ENCODE measurements at places on chromosomes 3 and 15.

GRCh38 chr3:58266577-58266976 lies 29.0 kb downstream of the ABHD6 start:
- no peak for DNase-seq

DNA sequence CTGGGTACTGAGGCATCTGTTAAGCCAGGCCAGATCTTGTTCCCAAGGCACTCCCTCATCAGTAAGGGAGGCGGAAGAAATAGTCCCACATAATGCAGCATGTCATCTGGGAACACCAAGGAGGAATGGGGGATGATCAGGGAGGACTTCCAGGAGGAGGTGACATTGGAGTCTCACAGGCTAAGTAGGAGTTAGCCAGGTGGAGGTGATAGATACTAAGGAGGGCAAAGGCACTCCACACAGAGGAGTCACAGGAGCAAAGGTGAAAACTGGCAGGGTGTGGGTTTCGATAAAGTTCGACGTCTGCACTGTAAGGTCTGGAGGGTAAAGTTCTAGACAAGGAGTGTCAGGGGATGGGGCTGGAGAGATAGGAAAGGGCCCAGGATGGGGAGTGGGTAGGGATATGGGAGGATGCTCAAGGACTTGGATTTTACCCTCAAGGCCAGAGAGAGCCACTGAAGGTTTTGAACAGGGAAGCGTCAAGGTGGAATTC lies 6.3 kb downstream of the SLC28A1 start:
- no peak for DNase-seq

- DNase-seq: no peak
These were observed 8.5 kb upstream of the CCDC80 start for GRCh38 chr3:112649478-112649735.

GRCh38 chr3:72150634-72151412 lies 365.9 kb upstream of the PROK2 start:
- peak; percentile 31 for DNase-seq

DNA sequence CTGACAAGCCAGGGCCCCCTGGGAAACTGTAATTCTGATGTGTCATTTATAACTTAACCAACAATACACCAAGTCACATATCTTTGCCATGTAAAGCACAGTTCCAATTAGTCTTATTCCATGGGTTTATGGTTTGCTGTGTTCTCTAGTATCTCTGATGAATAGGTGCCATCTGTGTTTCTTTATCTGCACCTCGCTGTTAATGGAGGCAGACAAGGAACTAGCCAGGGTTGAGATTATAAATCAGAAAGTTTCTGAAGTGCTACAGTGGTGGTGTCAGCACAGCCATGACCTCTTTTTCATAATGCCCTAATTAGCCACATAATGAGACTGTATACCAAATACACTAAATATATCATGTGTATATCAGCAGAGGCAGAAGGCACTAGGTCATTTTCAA lies 866.4 kb downstream of the PLOD2 start:
- no peak for DNase-seq

DNA sequence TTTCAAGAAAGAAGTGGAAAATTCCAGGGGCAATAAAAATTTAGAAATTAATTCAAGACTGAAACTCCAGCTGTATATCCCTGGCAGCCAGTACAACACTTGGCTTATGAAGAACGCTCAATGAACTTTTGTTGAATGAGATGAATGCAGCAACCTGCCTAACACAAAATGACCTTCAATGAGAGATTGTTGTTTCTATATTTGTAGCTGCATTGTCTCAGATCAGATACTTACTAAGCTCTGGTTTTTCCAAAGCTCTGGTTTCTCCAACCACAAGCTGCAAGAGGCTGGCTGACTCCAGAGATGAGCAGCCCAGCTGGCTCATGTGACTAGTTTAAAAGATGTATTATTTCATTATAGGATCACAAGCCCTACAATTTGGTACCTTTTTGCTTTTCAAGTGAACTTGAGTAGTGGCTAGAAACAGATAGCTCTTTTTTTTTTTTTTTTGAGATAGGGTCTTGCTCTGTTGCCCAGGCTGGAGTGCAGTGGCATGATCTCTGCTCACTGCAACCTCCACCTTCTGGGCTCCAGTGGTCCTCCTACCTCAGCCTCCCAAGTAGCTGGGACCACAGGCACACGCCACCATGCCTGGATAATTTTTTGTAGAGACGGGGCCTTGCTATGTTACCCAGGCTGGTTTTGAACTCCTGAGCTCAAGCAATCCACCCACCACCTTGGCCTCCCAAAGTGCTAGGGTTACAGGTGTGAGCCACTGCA lies 57.4 kb downstream of the UMPS start:
- no peak for DNase-seq

DNA sequence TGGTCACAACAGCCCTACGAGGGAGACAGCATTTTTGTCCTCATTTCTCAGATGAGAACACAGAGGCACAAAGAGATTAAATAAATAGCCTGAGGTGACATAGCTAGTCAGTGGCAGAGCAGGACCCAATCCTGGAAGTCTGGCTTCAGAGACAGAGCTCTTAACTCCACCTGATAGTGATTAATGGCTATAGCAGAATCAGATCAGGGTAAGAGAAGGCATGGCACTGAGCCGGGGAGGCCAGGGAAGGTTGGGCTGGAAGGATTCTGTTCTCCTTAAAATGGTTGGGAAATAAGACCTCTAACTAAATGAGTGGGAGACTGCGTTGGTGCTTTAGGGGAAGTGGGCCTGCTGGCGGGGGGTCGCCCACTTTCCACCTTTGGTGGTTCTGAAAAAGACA lies 104.5 kb downstream of the VGLL4 start:
- no peak for DNase-seq

GRCh38 chr3:44525060-44525459 lies 29.9 kb upstream of the ZKSCAN7 start:
- DNase-seq: no peak

DNA sequence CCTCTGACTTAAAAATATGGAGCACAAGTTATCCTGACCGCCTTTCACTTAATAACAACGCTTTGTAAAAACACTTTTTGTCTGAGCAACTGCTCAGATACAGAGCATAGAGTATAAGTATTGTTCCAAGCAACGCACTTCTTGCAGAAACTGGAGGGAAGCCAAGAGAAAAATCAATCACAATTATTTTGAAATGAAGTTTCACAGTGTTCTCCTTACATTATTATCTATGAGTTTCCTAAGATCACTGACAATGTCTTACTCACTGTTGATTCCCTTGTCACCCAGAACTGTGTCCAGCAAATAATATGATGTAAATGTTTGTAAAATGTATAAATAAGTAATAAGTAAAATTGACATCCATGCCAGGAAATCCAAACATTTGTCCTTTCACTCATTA lies 184.6 kb upstream of the GPR149 start:
- DNase-seq: no peak

GRCh38 chr3:4845882-4846281 lies 133.4 kb upstream of the BHLHE40 start:
- no peak for DNase-seq

GRCh38 chr3:166783206-166783605 lies 596.9 kb downstream of the ZBBX start:
- no peak for DNase-seq

GRCh38 chr15:55237219-55238130 lies 40.7 kb upstream of the RSL24D1 start:
- no peak for DNase-seq

DNA sequence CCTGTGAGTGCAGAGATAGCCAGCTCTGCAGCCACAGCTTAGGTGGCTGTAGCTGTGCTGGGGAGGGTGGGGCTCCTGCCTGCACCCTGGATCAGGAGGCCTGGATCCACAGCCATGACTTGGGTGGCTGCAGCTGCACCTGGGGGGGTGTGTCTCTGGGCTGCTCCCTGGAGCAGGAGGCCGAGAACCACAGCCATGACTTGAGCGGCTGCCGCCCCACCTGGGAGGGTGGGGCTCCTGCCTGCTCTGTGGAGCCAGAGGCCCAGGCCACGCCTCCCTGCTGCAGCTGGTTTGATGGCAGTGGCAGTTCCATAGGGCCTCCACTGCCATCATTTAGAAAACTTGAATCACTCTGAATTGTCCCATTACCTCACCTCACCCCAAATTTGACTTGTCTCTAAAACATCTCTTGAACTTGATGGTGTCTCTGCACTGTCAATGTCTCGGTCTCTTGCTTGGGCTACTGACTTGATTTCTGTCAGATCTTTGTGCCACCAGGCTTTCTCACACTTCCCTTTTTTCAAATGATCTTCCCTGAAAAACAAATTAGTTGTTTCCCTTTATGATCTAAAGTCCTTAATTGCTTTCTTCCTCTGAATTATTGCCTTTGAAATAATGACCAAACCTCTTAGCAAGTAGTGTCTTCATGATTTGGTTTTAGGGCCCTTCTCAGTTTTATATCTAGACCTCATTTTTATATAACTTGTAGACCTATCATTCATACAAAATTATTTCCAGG lies 313.2 kb upstream of the MME start:
- no peak for DNase-seq

DNA sequence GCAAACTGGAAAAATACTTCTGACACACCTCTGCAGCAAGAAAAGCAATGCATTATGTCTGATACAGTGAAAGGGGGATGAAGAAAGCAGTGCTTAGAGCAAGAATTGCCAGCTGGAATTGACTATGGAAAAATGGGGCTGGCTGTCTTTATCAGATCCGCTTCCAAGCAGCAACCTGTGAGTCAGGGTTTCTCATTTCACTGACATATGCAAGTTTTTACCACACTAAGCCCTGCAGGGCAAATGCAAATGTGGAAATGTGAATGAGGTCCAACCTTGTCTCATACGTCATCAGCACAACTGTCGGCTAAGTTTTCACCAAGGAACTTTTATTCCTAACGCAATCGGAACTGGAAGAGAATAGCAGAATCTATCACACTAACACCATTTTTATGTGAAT lies 172.5 kb upstream of the GADL1 start:
- DNase-seq: no peak

DNA sequence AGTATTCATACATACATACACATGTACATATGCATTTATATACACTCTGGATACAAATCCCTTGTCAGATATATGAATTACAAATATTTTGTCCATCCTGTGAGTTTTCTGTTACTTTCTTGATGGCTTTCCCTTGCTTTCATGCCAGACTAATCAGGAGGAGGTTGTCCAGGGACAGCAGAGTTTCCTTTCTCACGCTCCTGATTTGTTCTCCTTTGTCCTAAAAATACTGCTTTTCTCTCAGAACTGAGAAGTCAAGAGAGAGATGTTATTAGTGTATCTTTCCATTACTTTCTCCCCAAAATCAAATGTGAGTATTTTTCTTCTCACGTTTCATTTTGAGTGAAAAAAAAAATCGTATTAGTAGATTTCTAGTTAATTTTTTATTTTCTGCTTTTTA lies 12.1 kb upstream of the TCAIM start:
- no peak for DNase-seq

DNA sequence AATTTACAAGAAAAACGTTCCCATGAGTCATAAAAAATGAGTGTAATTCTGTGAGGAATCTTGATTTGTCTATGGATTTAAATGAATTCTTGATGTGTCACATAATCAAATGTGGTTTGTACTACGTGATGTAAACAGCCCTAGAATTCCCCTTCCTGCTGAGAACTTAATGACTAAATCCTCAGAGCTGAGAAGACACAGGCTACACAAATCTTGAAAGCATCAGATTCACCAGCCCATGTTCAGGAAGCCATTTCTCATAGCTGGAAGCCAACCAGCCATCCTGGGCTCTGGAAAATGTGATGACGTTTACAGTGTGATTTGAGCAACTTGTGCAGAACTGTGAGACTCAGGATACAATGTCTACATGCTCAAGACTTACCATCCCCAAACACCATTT lies 193.7 kb upstream of the MME start:
- no peak for DNase-seq

- no peak for DNase-seq
These were observed 81.1 kb upstream of the NEO1 start for GRCh38 chr15:72970933-72971760.

- DNase-seq: no peak
These were observed 199.2 kb upstream of the CFAP20DC start for GRCh38 chr3:59249004-59249403.

DNA sequence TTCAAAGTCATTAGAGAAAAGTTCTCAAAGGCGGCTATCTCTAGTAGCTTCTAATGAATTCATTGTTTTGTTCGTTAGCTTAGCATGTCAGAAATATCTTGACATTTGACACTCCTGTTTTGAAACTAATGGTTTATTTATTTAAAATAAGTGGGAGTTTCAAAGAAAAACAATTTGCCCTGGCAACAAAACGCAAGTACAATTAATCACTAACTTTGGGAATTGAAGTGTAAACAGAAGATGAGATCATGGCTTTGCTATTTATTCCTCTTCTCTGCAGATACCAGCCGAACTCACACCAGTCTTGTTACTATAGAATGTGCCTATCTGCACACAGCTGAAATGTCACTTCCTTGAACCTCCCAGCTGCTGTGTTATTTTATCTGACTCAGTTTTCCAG lies 27.5 kb downstream of the MASP1 start:
- peak; percentile 62 for DNase-seq

DNA sequence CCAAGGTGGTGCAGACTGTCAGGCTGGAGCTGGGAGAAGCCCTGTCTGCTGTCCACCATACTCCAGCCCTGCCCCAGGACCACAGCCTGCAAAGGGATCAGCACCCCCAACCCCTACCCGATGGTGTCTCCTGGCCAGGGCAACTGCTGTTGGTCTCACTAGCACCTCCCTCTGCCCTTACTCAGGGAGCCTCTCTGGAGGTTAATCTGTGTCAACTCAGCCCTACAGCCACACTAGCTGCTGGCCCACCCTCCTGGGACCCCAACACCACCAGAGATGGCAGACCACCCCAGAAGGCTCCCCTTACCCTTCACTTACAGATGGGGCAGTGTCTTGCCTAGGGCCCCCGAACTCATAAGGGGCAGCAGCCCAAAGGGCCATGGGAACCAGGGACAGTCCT lies 65.2 kb downstream of the TLE3 start:
- no peak for DNase-seq

DNA sequence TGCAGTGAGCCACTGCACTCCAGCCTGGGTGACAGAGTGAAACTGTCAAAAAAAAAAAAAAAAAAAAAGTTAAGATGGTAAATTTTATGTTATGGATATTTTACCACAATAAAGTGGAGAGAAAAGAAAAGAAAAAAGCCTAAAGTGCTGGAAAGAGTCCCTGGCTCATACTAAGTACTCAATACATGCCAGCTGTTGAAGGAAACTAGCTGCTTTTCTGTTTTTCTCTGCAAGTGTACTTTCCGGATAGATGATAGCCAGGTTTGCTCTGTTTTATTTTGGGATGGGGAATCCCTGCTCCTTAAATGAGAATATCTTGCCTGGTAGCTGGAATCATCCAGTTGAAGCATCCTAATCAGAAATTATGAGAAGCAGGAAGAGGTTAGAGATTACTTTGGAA lies 10.9 kb downstream of the EID1 start:
- no peak for DNase-seq

- no peak for DNase-seq
These were observed 513.2 kb upstream of the TBL1XR1 start for GRCh38 chr3:177710506-177710905.

Data from HuH-7 (cell line).